ENCODE measurements at places on chromosomes 3 and 15.

- DNase-seq, result no peak
Observed at GRCh38 chr3:193943200-193943599, 192.7 kb upstream of the HES1 start.

DNA sequence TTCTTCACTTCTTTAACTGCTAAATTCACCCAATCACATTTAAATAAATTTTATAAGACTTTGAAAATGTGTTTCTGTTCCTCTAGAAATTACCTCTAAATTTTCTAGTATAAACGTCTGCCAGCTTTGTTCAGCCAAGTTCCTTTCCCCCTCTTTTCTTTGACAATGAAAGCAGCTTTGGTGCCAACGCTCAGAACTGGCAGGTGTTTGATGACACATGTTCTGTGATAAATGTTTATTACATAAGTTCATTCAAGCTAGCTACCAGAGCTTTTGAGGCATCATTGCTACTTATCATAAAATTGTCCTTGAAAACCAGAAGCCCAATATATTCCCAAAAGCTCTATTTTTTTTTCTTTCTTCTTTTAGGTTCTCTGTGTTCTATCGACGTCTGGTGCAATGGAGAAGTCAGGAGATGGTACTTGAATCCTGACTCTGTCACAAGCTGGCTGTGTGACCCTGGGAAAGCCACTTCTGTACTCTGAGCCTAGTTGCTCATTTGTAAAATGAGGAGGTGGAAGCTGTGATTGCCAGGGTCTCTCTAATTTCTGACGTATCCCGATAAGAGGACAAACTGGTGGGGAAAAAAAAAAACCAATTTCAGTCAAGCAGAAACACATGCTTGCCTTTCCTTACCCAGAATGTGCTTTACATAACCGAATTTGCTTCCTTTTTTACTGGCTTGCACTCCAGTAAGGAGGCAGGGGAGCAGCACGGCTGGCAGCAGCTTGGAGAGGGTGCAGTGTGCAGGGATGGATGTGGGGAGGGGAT is 187.1 kb upstream of the LPP start:
- DNase-seq, result peak; percentile 58

DNA sequence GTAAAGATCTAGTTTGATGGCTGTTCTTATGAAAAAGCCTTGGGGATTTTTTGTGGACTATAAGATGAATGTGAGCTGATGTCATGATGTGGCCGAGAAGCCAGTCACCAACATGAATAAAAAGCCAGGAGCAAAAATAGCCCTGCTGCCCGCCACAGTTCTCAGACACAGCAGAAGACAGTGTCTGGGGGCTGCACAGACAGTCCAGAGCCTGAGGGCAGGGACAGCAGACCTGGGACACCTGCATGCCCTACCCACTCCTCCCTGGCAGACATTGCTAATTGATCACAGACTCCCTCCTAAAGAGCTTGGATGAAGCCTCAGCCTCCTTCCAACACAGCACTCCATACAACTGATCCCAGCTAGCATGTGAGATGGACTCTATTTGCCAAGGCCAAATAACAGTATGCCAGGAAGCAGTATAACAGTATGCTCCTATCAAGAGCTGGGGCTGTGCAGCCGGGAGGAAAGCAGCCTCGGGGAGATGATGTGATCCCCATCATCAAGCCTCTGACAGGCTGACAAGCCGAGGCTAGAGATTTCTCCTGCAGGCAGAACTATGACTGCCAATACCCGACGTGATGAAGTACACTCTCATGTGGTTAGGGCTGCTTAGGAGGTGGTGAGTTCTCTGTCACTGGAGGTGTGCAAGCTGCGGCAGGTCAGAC is 105.4 kb upstream of the RPL32 start:
- DNase-seq, result no peak

DNA sequence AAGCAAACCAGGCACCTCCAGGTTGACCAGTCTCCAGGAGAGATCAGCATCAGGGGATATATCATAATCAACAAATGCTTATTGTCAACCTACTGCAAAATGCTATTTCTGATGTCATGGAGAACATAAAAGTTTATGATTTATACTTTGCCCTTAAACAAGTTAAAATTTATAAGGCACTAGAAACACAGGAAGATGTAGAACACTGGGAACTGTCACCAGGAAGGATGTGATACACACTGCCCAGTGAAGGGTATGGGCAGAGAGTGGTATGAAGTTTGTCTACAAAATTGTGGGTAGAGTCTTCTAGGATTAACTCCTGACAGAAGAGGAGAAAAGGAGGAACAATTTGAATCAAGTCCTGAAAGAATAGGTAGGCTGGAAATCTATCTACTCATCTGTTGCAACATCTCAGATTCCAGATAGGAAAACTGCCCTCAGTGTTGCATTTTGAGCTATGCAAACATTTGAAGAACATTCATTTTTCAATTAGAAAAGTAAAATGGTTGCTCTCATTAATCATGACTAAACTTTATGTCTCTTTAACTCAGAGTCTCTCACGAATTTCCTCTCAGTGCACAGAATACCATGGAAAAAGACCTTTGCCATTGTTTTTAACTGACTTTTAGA is 105.9 kb upstream of the SKOR1 start:
- DNase-seq, result no peak

DNA sequence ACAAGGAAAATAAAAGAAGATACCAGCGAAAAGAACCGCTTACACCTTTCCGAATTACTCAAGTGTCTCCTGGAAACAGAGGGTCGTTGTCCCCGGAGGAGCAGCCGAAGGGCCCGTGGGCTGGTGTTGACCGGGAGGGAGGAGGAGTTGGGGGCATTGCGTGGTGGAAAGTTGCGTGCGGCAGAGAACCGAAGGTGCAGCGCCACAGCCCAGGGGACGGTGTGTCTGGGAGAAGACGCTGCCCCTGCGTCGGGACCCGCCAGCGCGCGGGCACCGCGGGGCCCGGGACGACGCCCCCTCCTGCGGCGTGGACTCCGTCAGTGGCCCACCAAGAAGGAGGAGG is 325 bp downstream of the ALCAM start:
- peak; percentile 39 for DNase-seq

DNA sequence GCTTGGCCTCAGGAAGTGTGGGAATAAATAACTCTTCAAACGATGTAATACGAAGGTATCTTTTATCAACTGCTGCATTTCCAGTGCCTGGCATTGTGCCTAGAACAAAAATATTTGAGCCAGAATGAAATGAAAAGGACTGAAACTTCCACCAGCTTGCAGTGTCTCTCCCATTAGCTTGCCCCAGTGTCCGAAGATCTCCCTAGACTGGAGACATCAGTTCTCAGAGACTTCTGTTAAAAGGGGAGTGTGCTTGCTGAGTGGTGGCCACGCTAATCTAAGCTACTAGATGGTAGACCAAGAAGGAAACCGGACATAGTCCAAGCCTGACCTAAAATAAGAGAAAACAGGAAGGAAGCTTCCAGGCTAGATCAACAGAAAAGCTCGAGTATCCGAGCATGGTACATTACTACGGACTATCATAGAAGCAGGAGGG is 28.6 kb downstream of the KCNAB1 start:
- DNase-seq, result no peak

DNA sequence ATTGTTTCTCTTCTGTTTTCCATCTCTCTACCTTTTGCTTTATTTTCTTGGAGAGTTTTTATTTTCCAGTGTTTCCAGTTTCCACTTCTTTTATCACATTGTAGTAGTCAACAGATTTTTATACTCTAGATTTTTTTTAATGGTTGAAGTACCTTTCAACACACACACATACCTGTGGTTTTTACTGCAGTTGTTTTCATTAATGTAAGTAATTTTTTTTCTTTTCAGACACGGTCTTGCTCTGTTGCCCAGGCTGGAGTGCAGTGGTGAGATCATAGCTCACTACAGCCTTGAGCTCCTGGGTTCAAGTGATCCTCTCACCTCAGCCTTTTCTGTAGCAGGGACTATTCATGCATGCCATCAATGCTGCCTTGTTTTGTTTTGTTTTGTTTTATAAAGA is 472.5 kb upstream of the SGO1 start:
- no peak for DNase-seq

DNA sequence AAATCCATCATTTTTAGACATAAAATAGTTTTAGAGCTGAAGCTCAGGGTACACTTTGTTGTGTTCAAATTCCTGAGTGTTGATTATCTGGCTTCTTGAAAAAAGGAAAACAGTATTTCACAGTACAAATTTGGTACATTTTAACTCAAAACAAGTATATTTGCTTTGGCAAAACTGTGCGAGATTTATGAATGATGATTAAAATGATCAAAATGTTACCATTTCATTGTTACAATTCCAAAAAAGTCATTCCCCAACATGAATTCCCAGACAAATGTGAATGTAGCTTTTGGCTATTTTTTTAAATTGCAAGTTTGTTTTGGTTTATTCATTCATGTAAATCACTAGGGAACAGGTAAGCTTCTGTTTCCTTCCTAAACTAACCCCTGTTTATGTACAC is 347.4 kb upstream of the DCBLD2 start:
- no peak for DNase-seq

- no peak for DNase-seq
Observed at GRCh38 chr3:144104186-144104585, 132.6 kb downstream of the DIPK2A start.

- no peak for DNase-seq
Observed at GRCh38 chr3:43221076-43221475, 65.3 kb upstream of the SNRK start.

DNA sequence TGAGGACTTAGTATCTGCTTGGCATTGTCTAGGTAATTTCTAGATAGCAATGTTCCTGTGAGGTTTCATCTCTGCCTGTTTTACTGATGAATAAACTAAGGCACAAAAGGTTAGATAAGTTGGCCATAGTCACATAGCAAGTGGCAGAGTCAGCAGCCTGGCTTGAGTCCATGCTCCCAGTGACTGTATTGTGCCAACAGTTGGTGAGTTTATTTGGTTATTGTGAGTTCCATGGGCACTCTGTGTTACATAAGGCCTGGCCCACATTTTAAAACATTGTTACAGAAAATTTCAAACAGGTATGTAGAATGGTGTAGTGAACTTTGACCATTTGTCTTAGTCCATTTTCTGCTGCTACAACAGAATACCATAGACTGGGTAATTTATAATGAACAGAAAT is 15.2 kb downstream of the MCM2 start:
- DNase-seq, result no peak

DNA sequence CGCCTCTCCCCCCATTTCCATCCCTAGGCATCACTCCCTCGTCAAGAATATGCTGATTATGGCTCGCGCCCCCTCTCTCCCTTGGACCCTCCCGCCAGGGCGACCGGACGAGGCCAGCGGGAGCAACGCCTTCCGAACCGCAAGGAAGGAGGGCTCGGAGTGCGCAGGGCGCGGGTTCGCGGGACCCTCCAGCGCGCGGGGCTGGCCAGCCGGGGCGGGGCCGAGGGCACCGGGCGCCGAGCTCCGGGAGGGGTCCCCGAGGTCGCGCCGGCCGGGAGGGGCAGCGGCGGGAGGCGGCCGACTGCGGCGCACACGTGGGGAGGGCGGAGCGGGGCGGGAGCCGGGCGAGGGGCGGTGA is 483 bp downstream of the EHD4 start:
- peak; percentile 29 for DNase-seq

DNA sequence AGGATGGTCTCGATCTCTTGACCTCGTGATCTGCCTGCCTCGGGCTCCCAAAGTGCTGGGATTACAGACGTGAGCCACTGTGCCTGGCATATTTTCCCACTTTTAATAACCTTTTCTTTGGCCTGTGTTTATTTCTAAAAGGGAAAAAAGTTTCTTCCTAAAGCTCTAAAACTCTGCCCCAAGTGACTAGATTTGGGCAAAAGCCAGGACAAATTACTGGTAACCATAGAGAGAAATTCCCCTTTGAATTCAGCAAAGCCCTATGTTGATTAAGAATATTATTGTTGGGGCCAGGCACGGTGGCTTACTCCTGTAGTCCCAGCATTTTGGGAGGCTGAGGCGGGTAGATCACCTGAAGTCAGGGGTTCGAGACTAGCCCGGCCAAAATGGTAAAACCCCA is 11.5 kb upstream of the TRPM7 start:
- no peak for DNase-seq

- DNase-seq, result no peak
Observed at GRCh38 chr3:13843351-13843750, 36.5 kb downstream of the WNT7A start.

GRCh38 chr3:177379045-177379444 is 181.8 kb upstream of the TBL1XR1 start:
- DNase-seq, result no peak

DNA sequence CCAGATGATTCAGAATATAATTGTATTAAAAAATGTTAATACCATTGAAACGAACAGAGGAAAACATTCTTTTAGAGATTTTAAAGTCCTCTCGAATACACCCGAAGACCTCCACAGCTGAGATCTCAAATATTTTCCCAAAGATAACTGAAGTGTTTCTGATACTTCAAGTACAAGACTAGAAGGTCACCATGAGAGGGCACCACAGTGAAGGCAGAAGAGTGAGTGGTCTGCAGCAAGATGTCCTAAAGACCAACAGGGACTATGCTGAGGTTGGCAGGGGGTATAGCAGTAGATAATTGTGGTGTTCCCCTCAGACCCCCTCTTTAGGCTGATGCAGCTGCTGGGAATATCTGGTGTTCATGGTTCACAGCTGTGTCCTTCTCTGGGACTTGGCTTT is 156.5 kb downstream of the PDCD6IP start:
- no peak for DNase-seq

DNA sequence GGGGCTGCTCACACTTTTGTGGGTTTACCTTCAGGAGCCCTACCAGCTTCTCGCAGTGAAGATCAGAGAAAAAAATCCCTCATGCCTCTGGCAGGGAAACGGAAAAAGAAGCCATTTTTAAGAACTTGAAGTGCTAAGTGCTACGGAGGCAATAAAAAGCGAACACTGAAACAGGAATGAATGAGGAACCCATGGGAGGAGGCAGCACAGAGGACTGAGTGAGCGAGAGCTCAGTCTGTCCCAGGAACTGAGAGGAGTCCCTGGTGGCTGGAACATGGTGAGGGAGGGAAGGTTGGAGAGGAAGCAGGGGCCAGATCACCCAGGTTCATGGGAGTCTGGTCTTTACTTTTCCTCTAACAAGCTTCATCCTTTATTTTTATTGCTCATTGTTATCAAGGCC is 228.1 kb upstream of the PROK2 start:
- DNase-seq, result no peak

GRCh38 chr3:195073866-195074860 is 196.8 kb downstream of the XXYLT1 start:
- no peak for DNase-seq

GRCh38 chr3:125280668-125281361 is 68.3 kb upstream of the SLC12A8 start:
- no peak for DNase-seq

GRCh38 chr3:33061782-33062181 is 35.2 kb downstream of the GLB1 start:
- DNase-seq, result no peak

DNA sequence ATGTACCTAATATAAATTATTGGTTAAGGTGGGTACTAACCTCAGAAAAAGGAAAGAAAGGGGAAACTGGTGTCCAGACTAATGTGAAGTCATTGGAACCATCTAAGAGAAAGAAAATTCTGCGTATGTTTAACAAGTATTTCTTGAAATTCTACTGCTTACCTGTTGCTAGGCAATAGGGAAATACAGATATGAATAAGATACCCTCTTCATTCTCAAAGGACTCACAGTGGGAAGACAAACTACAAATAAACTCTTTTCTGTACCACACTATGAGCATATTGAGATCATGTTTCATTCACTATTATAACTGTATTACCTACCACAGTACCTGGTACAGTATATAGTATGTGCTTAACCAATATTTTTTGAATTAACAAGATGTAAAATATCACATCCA is 140.5 kb upstream of the MLF1 start:
- no peak for DNase-seq

GRCh38 chr3:48974076-48974864 is 15.8 kb upstream of the P4HTM start:
- DNase-seq, result no peak

- DNase-seq, result no peak
Observed at GRCh38 chr3:177193688-177194268, 3.5 kb downstream of the TBL1XR1 start.
